Ovary (tissue), 10 donors: ENCODE measurements at places on chromosomes 3 and 15. TPM values are rescaled to one million over a fixed set of nuclear protein-coding genes. Genes with fewer than 3 reads are reported as not detected.

Gene DPP8
- 34.5 TPM for total RNA-seq

Gene SNTN
- not detected for total RNA-seq

Gene CASR
- 0.36 TPM for total RNA-seq

Gene UTS2B
- 1.0 TPM for total RNA-seq

- no peaks in the 10 kb centered on the region for H3K36me3 ChIP-seq
- no peaks in the 10 kb centered on the region for H3K4me1 ChIP-seq
- H3K27ac ChIP-seq, result no peak overlapping the region
- no peak overlapping the region for H3K4me3 ChIP-seq
- no peak for DNase-seq
These were observed 28.7 kb downstream of the ZIC4 start for GRCh38 chr3:147377412-147378367.

- no peaks in the 10 kb centered on the region for H3K27me3 ChIP-seq
- H3K4me1 ChIP-seq, result peaks cover 12% of the 10 kb centered on the region
- peak; percentile 78 for DNase-seq
- H3K36me3 ChIP-seq, result no peaks in the 10 kb centered on the region
- peak within 1 kb of the TSS; percentile 66 for H3K27ac ChIP-seq
These were observed at the start of gene SEMA4B for GRCh38 chr15:90201130-90201943. Gene SEMA4B (plus strand): TSS chr15:90201330. CDS start chr15:90201579, 249 bp downstream.

- DNase-seq, result no peak
- no peak overlapping the region for H3K27ac ChIP-seq
- no peaks in the 10 kb centered on the region for H3K27me3 ChIP-seq
- no peaks in the 10 kb centered on the region for H3K36me3 ChIP-seq
- no peaks in the 10 kb centered on the region for H3K4me1 ChIP-seq
These were observed 10.7 kb downstream of the MTHFS start for GRCh38 chr15:79886124-79886523.

- H3K36me3 ChIP-seq, result no peaks in the 10 kb centered on the region
- no peak overlapping the region for H3K27ac ChIP-seq
- no peak for DNase-seq
- no peak overlapping the region for H3K4me3 ChIP-seq
- no peaks in the 10 kb centered on the region for H3K4me1 ChIP-seq
- H3K27me3 ChIP-seq, result no peaks in the 10 kb centered on the region
These were observed 40.3 kb downstream of the SLC6A20 start for GRCh38 chr3:45756055-45756454.

- H3K27me3 ChIP-seq, result no peaks in the 10 kb centered on the region
- no peaks in the 10 kb centered on the region for H3K4me1 ChIP-seq
- H3K4me3 ChIP-seq, result no peak overlapping the region
- DNase-seq, result no peak
- H3K27ac ChIP-seq, result no peak overlapping the region
These were observed 11.7 kb upstream of the NOX5 start for GRCh38 chr15:69002783-69003182.

- H3K27ac ChIP-seq, result no peak overlapping the region
- no peak for DNase-seq
These were observed 1.5 kb downstream of the SFMBT1 start for GRCh38 chr3:53044371-53044710.

GRCh38 chr3:152271501-152272236 is 2.9 kb downstream of the MBNL1 start:
- H3K36me3 ChIP-seq, result no peaks in the 10 kb centered on the region
- H3K4me1 ChIP-seq, result peaks cover 8% of the 10 kb centered on the region
- DNase-seq, result no peak
- H3K4me3 ChIP-seq, result peak overlapping the region; percentile 84
- H3K27ac ChIP-seq, result no peak overlapping the region
- H3K27me3 ChIP-seq, result no peaks in the 10 kb centered on the region

DNA sequence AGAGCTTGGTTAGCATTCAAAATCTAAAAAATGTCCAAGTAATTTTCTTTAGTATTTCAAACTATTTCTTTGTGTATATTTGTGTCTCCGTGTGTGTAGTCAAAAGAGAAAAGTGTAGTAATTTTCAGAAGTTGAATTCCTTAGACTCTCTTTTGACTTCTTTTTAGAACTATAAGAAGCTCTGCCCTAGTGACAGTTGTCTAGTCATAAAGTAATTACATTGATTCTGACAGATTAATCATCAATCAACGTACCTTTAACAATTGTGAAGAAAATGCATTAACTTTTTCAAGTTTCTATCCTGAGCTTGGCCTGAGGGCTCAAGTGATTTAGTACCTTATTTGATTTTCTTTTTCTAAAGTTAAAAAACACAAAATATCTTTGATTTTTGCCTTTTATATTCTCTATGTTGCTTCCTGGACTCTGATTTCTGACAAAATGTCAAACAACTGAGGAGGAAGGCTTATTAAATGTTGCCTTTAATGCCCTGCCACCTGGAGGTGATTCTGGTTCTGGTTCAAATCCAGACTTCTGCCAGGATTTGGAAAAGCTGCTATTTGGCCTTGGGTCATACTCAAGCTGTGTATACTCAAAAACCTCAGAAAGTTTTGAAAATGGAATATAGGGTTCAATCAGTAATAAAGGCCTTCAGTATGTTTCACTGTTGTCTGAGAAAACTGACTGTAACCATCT is 653.6 kb downstream of the NSUN3 start:
- H3K27me3 ChIP-seq, result no peaks in the 10 kb centered on the region
- H3K4me3 ChIP-seq, result no peak overlapping the region
- no peaks in the 10 kb centered on the region for H3K36me3 ChIP-seq
- DNase-seq, result no peak
- H3K4me1 ChIP-seq, result no peaks in the 10 kb centered on the region
- H3K27ac ChIP-seq, result no peak overlapping the region

DNA sequence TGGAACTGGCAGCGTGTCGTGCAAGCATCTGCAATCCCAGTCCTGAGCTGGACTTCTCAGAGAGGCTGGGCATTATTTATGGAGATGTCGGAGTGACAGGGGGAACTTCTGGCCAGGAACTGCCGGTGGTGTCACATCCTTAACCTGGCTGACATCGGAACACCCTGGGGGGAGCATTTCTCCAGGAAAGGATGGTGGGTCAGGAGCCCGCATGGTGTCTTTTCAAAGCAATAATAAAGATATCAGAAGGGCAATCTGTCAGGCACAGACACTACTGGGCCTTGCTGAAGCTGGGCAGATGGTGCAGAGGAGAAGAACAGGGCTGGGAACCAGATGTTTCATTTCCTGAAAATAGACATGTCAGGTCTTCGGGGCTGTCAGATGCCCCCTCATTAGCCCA is 133.5 kb downstream of the WNT7A start:
- H3K4me3 ChIP-seq, result no peak overlapping the region
- H3K27me3 ChIP-seq, result no peaks in the 10 kb centered on the region
- H3K36me3 ChIP-seq, result no peaks in the 10 kb centered on the region

DNA sequence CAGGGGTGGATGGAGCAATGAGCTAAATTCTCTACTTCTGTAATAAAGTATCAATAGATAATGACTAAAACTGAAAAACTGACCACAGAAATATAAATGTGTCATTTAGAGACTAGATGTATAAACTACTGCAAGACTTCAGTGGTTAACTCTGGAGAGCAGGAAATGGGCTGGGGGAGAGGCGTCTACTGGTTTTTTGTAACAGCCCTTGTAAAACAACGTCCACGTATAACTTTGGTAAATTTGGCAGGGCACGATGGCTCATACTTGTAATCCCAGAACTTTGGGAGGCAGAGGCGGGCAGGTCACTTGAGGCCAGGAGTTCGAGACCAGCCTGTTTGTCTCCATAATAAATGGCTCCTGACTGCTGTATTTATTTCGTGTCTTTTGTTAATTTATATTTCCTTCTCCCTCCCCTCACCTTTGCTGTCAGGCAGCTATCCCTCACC is 12.5 kb downstream of the RAB27A start:
- no peak for DNase-seq
- H3K27ac ChIP-seq, result no peak overlapping the region

GRCh38 chr3:151460228-151460627 is 633 bp downstream of the IGSF10 start:
- H3K36me3 ChIP-seq, result no peaks in the 10 kb centered on the region
- H3K27me3 ChIP-seq, result no peaks in the 10 kb centered on the region
- peak overlapping the region; percentile 30 for H3K27ac ChIP-seq
- H3K4me3 ChIP-seq, result peak overlapping the region; percentile 61
- no peak for DNase-seq
- H3K4me1 ChIP-seq, result no peaks in the 10 kb centered on the region

DNA sequence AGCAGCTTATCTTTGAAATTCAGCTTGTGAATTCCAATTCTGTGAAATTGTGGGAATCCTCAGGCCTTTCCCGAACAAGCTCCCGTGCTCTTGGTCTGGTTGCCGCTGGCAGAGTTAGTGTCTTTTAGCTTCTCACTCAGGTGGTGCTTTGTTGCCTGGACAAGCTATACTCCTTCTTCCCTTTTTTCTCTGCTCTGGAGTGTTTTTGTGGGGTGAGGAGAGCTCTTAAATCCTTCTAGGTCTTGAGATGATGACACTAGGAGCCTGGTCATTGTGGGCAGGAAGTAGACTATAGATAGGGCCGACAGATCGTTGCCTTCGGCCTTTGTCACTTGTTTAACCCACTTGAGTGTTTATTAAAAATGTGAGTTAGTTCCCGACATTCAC is 93.8 kb downstream of the SLCO3A1 start:
- no peak for DNase-seq
- no peaks in the 10 kb centered on the region for H3K36me3 ChIP-seq
- peaks cover 24% of the 10 kb centered on the region for H3K4me1 ChIP-seq
- no peaks in the 10 kb centered on the region for H3K27me3 ChIP-seq

GRCh38 chr3:194009019-194009418 is 126.9 kb upstream of the HES1 start:
- H3K27me3 ChIP-seq, result no peaks in the 10 kb centered on the region
- no peaks in the 10 kb centered on the region for H3K36me3 ChIP-seq
- peaks cover under 1% of the 10 kb centered on the region for H3K4me1 ChIP-seq
- no peak overlapping the region for H3K27ac ChIP-seq
- DNase-seq, result no peak

DNA sequence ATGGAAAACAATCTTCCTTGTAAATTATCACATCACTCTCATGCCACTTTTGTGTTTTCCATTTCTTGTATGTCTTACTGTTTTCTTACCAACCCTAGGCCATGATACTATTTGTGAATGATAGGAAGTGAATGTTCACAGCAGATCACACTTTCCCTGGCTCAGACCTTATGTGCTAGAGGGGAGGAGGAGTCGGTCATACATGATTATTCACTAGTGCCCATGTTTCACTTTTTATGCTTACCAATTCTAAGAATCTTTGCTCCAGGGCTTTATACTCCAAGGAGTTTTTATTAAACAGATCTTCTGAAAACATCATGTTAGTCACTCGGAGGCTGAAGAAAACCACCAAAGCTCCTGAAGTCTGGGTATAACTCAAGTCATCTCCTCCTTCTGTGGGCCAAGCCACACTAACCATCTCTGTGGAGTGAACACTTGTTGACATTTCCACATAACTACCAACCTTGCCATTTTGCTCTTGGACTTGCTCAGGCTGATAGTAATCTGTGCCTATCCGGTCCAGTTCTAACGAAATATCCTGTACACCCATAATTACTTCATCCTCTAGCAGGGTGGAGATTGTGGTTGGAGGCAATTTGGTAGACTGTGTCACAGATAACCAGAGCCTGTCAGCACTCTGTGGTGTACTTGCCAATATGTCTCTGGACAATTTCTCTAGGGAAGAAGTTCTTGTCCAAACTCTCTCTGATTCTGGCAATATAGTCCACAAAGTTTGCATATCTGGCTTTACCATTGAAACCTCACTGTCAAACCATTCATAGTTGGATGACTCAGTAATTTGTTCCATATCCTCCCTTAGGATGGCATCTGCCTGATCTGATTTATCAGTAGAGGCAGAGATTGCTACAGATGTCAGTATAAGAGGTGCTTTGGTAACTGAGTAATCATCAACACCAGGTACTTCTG is 76.8 kb downstream of the IMPG2 start:
- no peaks in the 10 kb centered on the region for H3K4me1 ChIP-seq
- H3K36me3 ChIP-seq, result no peaks in the 10 kb centered on the region
- DNase-seq, result no peak

DNA sequence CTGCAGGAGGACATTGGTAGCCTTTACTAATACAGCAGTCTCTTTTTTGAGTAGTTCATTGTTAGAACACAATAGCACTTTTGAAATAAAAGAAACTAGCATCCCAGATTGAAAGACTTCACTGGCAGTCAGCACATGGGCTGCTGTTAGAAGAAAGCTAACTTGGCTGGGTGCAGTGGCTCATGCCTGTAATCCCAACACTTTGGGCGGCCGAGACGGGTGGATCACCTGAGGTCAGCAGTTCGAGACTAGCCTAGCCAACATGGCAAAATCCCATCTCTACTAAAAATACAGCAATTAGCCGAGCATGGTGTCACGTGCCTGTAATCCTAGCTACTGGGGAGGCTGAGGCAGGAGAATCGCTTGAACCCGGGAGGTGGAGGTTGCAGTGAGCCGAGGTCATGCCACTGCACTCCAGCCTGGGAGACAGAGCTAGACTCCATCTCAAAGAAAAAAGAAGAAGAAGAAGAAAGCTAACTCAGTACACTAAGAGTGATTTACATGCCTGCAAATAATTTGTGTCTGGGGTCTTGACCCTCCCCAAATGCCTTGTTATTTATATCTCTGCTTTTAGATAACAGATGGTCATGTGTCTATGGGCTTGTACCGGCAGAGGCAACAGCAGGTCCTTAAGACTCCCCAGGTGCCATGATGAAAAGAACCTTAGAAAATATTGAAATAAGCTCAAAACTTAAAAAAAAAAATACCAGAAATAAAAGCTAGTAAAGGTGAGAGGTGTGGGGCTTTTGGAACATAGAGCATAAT is 9.7 kb downstream of the TPM1 start:
- H3K4me1 ChIP-seq, result peaks cover 26% of the 10 kb centered on the region
- no peaks in the 10 kb centered on the region for H3K36me3 ChIP-seq
- H3K4me3 ChIP-seq, result no peak overlapping the region
- H3K27ac ChIP-seq, result no peak overlapping the region
- no peak for DNase-seq
- H3K27me3 ChIP-seq, result no peaks in the 10 kb centered on the region

GRCh38 chr3:94083261-94083660 is 20.4 kb downstream of the NSUN3 start:
- H3K27ac ChIP-seq, result no peak overlapping the region
- no peaks in the 10 kb centered on the region for H3K36me3 ChIP-seq
- no peaks in the 10 kb centered on the region for H3K27me3 ChIP-seq
- H3K4me1 ChIP-seq, result no peaks in the 10 kb centered on the region
- no peak for DNase-seq
- H3K4me3 ChIP-seq, result no peak overlapping the region

- H3K4me1 ChIP-seq, result no peaks in the 10 kb centered on the region
- H3K36me3 ChIP-seq, result no peaks in the 10 kb centered on the region
- H3K27me3 ChIP-seq, result no peaks in the 10 kb centered on the region
- H3K27ac ChIP-seq, result no peak overlapping the region
- no peak for DNase-seq
- H3K4me3 ChIP-seq, result no peak overlapping the region
These were observed 12.6 kb upstream of the SPPL2A start for GRCh38 chr15:50778086-50778485.
